AG09319 (cell line): ENCODE measurements at places on chromosomes 6 and 20.

GRCh38 chr6:50007819-50008218 lies 14.0 kb downstream of the DEFB110 start:
- DNase-seq, result no peak

- DNase-seq, result no peak
Observed at GRCh38 chr20:62782149-62782892, 14.0 kb upstream of the MRGBP start.

DNA sequence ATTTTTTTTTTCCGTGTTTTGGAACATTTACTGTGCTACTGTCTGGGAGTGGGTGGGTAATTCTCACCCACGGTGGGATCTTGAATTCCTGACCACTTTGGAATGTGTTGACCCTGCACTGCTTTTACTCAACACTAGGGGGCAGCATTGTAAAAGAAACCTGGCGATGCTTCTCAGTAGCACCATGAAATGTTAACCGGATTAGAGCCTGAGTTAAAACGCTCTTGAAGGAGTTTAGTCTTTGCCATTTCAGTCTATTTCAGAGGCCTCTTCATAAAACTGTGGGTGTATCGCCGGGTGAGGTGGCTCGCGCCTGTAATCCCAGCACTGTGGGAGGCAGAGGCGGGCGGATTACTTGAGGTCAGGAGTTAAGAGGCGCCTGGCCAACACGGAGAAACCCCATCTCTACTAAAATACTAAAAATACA lies 114.4 kb upstream of the PRND start:
- peak; percentile 28 for DNase-seq

DNA sequence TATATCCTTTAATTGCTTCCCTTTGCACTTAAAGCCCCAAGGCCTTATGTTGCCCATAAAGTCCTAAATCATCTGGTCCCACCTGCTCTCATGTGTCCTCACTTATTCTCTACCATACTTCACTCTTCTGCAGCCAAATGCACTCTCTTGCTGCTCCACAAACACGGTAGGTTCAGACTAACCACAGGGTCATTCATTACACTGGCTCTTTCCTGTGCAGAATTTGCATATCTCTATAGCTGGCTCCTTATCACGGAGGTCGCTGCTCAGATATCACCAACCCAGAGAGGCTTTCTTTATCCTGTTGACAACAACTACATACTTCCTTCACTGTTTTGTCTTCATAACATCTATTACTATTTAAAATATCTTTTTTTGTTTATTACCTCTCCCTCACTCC lies 86.8 kb downstream of the MOXD1 start:
- DNase-seq, result no peak

GRCh38 chr6:31510007-31510406 lies 12.1 kb downstream of the MICB start:
- DNase-seq, result no peak

- no peak for DNase-seq
Observed at GRCh38 chr6:139174961-139175360, 40.1 kb downstream of the HECA start.

GRCh38 chr6:83921315-83921714 lies 61.8 kb downstream of the CYB5R4 start:
- DNase-seq, result no peak

DNA sequence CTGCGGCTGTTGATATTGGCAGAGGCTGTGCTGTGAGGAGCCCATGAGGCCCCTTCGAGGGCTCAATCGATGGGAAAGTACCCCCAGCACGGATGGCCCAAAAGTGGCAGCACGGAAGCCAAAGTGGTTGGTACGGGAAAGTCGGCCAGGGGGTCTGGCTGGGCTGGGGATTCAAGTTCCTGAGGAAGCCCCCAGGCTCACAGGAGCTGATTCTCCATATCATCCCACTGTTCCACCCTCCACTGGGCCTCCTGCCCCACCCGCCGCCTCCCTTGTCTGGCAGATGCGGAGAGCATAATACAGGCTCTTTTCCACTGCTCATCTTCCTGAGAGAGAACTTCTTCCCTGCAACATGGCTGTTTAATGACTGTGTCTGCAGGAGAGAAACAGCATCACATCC lies 217.8 kb upstream of the CST7 start:
- no peak for DNase-seq

DNA sequence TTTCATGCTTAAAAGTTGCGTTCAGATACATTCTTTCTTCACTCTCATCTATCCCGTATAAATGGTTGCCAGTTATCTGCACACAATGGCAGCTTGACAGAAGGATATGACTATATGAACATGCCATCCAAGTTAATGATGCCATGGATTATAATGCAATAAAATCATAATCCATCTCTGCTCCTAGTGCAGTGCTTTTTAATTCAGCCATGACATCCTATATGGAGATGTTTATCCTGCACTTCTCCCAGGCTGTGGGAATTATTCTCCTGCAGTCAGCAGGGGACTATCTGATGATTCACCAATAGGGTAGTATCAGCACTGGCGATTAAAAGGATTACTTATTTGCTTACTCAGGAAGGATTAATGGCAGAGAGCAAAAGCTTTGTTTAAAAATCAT lies 273.8 kb downstream of the SAMD5 start:
- DNase-seq, result no peak

DNA sequence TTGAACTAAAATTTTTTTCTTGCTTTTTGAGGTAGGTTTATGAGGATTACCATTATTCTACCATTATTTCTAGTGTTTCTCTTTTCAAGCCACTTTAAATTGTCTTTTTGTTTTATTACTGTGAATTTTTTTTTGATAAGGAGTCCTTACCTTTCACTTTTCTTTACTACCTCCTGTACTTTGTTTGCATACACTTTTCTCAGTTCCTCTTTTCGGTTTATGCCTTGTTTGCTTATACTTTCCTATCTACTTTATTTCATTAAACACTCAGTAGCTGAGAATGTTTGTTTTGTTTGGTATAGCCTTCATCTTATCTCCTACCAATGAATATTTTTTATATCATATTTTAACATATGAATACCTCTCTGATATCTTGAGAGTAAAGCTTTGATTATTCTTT lies 147.9 kb downstream of the TFAP2B start:
- no peak for DNase-seq

DNA sequence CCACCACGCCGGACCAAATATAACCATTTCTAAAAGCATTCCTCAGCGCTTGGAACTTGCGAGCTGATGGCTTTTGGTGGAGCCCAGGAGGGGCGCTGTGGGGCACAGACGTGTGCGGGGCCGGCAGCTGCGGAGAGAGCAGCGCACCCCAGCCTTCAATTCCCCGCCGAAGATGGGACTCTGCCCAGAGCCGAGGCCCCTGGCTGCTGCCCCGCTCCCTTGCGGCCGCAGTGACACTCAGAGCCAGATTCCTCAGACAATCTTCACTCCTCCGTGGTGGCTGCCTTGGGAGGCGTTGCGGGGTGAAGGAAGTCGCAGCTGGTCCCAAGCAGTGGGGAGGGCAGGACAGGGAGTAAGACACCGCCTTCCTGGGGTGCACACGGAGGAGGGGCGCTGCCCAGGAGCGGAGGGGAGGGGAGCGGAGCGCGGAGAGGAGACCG lies 87.7 kb downstream of the TMEM242 start:
- DNase-seq, result no peak

DNA sequence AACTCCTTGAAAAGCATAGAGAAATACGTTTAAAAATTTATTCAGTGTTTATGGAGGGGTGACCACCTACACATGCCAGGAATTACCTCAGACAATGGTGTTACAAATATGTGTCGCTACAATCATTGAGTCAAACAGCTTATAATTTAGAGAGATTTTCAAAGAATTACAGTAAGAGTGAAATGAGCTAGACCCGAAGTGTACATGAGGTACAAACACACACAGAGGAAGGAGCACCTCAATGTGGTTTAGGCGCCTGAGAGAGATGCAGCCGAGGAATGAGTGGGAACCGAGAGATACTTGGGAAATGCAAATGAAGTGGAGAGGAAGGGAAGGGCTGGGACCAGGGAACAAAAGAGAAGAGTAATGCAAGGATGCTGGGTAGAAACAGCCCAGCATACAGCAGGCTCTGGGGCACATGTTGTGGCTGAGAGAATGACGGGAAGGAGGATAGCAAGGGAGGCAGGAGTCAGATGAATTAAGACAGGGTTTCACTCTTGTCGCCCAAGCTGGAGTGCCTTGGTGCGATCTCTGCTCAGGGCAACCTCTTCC lies 15.5 kb downstream of the EEF1E1 start:
- DNase-seq, result no peak

GRCh38 chr20:25052255-25053194 lies 5.4 kb downstream of the ACSS1 start:
- DNase-seq, result no peak

GRCh38 chr6:88574031-88574430 lies 389.4 kb downstream of the RNGTT start:
- no peak for DNase-seq

- DNase-seq, result no peak
Observed at GRCh38 chr20:18986146-18986830, 172.7 kb downstream of the SCP2D1 start.

DNA sequence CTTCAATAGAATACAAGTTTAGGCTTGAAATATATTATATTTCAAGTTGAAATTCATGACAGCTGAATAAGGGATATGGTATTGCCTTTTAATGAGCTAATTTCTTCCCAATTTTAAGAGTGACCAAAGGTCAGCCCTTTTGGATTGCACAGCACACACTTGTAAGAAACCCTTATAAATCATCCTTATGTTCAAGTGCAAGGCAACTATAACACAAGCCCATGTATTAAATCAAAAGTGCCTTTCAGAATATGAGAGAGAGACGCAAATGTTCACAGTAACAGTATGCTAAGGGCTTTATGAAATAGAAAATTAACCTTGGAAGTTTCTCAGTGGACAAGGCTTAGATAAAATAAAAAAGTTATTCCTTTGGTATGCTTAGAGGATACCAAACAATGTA lies 121.7 kb upstream of the PTPRK start:
- DNase-seq, result no peak

GRCh38 chr20:57922706-57923105 lies 212.9 kb upstream of the PMEPA1 start:
- no peak for DNase-seq

DNA sequence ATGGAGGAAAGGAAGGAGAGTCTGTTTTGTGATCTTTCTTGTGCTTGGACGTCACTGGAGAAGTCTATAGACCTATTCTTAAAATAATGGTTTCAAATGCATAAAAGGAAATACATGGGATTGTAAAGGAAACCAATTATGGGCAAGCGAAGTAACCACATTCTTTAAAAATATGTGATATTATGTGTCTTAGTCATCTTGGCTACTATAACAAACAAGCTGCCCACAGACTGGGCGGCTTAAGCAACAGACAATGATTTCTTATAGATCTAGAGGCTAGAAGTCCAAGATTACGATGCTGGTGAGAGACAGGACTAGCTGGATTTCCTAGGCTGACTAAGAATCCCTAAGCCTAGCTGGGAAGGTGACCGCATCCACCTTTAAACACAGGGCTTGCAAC lies 49.4 kb upstream of the CD83 start:
- DNase-seq, result peak; percentile 30

GRCh38 chr6:127959869-127960268 lies 59.0 kb upstream of the THEMIS start:
- no peak for DNase-seq

DNA sequence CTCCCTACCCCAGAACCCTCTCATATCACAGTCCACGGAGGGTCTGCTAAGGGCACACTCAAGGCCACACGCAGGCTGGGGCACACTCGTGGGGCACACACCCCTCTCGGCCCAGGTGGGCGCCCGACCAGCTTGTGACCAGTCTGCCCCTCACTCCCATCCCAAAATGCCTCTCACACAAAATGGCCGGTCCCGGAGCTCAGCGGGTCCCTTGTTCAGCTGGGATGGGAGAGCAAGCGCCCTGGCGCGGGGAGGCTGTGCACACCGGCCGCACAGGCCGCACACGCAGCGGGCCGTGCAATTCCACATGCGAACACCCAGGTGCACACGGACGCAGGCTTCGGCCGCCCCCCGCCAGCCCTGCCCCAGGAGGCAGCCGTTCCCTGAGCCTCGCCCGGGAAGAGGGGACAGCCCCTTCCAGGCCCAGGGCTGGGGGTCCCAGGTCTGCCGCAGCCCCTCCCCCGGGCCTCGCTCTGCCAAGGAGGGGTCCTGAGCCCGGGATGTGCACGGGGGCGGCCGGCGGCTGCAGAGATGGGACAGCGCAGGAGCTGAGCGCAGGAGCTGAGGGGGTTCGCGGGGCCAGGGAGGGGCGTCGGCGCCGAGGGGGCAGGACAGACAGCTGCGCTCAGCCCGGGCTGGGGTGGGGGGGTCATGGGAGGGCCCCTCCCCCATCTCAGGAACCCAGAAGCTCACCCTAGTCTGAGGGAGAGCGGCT lies 1.3 kb downstream of the KCNQ2 start:
- no peak for DNase-seq

GRCh38 chr6:118542184-118542952 lies 5.7 kb upstream of the PLN start:
- no peak for DNase-seq

DNA sequence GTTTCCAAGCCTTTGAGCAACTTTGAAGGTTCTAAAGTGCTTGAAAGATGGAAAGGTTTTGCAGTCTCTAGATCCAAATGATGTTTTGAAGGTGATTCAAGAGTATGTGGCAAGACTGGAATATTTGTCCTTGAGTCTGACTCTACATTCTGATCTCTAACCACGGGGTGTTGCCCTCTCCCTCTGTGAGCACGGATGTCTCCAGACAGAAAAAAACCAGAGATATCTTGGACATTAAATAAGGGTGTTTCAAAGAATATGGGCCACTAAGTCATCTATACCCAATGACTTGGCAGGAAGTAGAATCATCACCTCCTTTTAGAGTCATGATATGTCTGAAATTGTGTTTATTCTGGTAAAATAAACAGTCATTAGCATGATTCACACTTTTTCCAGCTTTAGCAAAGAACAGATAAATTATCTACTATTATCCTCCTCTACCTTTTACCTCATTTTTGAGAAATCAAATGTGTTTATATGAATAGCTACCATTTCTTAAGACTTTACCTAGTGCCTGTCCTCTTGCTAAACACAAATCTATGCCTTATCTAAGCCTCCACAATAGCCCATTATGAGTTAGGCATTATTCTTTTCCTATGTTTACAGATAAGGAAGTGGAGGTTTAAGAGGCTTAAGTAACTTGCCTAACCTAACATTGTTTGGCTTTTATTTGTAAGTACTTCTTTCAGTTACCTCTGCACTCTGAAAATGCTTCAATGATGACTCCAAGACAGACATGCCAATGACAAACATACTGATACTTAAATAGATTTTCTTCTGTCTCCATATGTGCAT lies 384.4 kb downstream of the BMP2 start:
- no peak for DNase-seq

- no peak for DNase-seq
Observed at GRCh38 chr6:84867521-84867920, 103.1 kb upstream of the TBX18 start.

- no peak for DNase-seq
Observed at GRCh38 chr6:36052097-36052496, 24.5 kb downstream of the MAPK14 start.
